Endothelial cell of umbilical vein (primary cell): ENCODE measurements at places on chromosomes 2 and 18. TPM values are rescaled to one million over a fixed set of nuclear protein-coding genes. Genes with fewer than 3 reads are reported as not detected.

The FSHR gene
- not detected in 2 replicates for polyA plus RNA-seq

The NEU4 gene
- not detected in 2 replicates for polyA plus RNA-seq

The WDFY1 gene
- 48.9 and 54.7 TPM in 2 replicates for polyA plus RNA-seq

The RAMP1 gene
- polyA plus RNA-seq: 0.18 TPM in 1 of 2 replicates, not detected in the other

The POTEC gene
- not detected in 2 replicates for polyA plus RNA-seq

The TMEM163 gene
- 2.2 and 2.8 TPM in 2 replicates for polyA plus RNA-seq

The ZNF892 gene
- 0.64 and 0.65 TPM in 2 replicates for polyA plus RNA-seq

The MYO5B gene
- 0.40 and 0.54 TPM in 2 replicates for polyA plus RNA-seq

The METTL8 gene
- 4.6 and 7.0 TPM in 2 replicates for polyA plus RNA-seq

The PCGF1 gene
- 17.4 and 19.2 TPM in 2 replicates for polyA plus RNA-seq

The AKAIN1 gene
- not detected in 2 replicates for polyA plus RNA-seq

The GAL3ST2 gene
- not detected in 2 replicates for polyA plus RNA-seq

The PROKR1 gene
- polyA plus RNA-seq: not detected in 2 replicates

The MC5R gene
- not detected in 2 replicates for polyA plus RNA-seq

The EVX2 gene
- polyA plus RNA-seq: not detected in 2 replicates

The GRB14 gene
- polyA plus RNA-seq: 3.0 TPM in 2 replicates

The ZFP36L2 gene
- 13.2 and 14.5 TPM in 2 replicates for polyA plus RNA-seq

The IKZF2 gene
- 0.08 and 0.16 TPM in 2 replicates for polyA plus RNA-seq

The UNC80 gene
- polyA plus RNA-seq: not detected in 2 replicates

The TMBIM1 gene
- polyA plus RNA-seq: 229 and 243 TPM in 2 replicates

The MGAT4A gene
- polyA plus RNA-seq: 8.2 and 9.2 TPM in 2 replicates

The LIPG gene
- polyA plus RNA-seq: 63.2 and 86.3 TPM in 2 replicates

The G6PC2 gene
- not detected in 2 replicates for polyA plus RNA-seq

The IL1B gene
- polyA plus RNA-seq: 0.25 TPM in 1 of 2 replicates, not detected in the other

The PTPN18 gene
- polyA plus RNA-seq: 38.3 and 39.4 TPM in 2 replicates

The ZC3H6 gene
- polyA plus RNA-seq: 0.43 and 0.46 TPM in 2 replicates

The C2orf66 gene
- 0.54 and 0.59 TPM in 2 replicates for polyA plus RNA-seq

The CAPN10 gene
- polyA plus RNA-seq: 25.2 and 36.7 TPM in 2 replicates

The DSC3 gene
- polyA plus RNA-seq: 0.04 and 0.14 TPM in 2 replicates

The RBM45 gene
- 5.5 and 6.8 TPM in 2 replicates for polyA plus RNA-seq

The CFAP53 gene
- 0.10 and 0.12 TPM in 2 replicates for polyA plus RNA-seq

The CRYBA2 gene
- polyA plus RNA-seq: not detected in 2 replicates

The SKOR2 gene
- not detected in 2 replicates for polyA plus RNA-seq

The ABHD1 gene
- 0.07 and 0.41 TPM in 2 replicates for polyA plus RNA-seq

The ACOXL gene
- polyA plus RNA-seq: 0.03 TPM in 1 of 2 replicates, not detected in the other
